ENCODE measurements at places on chromosomes 12 and 14.

DNA sequence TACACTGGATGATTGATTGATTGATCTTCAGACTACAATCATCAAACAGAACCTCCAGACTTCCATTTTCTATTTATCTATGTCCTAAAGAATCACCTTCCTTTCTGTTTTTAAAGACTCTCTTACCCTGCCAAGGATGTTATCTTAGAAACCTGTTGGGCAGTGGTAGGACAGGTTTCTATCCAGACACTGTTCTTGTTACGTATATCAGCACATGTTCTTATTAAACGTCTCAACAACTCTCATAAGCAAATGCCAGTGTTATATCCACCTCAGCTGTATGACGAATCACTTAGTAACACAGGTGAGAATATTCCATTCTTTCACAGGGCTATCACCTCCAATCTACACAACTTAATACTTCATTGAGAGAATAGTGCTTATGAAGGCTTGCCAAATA is 40.2 kb upstream of the RPL10L start:
- no peak for DNase-seq

DNA sequence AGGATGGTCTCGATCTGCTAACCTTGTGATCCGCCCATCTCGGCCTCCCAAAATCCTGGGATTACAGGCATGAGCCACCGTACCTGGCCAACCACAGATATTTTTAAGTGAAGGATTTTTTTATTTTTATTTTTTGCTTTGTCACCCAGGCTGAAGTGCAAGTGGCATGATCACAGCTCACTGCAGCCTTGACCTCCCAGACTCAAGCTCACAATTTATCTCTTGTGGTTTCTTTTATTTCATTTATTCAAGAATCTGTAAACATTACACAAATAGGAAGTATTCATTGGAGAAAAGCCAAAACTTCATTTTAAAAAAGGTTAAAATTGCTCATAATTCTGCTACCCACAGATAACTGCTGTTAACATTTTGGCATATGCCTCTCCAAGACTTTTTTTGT is 13.3 kb downstream of the MOAP1 start:
- no peak for DNase-seq

GRCh38 chr12:52615208-52615868 is 3.0 kb downstream of the KRT73 start:
- DNase-seq, result peak; percentile 35

- DNase-seq, result no peak
Observed at GRCh38 chr12:60832290-60832689, 1236.5 kb downstream of the SLC16A7 start.

GRCh38 chr12:31629756-31630732 is 29.4 kb upstream of the ETFBKMT start:
- DNase-seq, result no peak

- DNase-seq, result peak; percentile 29
Observed at GRCh38 chr12:119060847-119061796, 79.8 kb downstream of the SRRM4 start.

DNA sequence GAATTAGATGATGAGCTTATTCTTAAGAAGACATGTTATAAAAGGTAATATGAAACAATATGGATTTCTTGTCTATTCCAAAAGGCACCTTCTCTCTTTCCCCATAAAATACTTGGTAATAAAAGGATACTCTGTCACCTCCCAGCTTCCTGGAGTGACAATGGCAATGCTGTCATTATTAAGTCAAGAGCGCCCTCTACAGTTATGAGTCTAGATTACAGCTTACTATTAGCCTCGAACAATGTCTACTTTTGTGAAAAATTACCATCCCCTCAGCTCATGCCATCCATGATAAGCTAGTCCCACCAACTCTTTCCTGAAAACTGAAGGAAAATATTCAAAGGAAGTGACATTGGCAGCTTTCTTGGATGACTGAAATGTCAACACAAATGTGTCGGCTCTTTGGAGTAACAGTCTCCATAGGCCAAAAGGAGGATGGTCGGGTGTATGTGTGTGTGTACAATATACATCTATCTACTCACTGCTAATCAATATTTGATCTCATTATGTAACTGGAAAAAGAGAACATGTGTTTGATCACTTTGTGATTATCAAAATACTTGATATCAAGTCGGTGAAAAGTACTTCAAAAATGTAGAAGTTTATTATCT is 48.7 kb upstream of the CDKN3 start:
- DNase-seq, result no peak

GRCh38 chr14:95850429-95850828 is 26.2 kb upstream of the TUNAR start:
- DNase-seq, result no peak

DNA sequence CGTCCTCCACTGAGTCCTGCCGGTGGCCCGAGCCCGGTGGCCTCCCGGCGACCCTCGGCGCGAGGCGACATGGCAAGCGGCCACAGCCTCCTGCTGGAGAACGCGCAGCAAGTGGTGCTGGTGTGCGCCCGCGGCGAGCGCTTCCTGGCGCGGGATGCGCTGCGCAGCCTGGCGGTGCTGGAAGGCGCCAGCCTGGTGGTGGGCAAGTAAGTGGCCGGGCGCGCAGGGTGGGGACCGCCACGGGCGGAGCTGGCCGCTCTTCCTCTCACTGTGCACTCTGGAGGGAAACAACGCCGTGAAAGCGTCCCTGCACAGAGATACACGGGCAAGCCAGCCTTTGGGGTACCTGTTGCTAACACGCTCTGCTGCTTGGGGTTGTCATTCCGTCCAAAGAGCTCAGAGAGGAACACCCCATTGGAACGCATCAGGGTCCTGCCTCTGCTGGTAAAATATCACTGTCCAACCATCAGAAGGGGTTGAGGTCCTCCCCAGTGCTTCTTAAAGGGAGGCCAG is at the start of gene AMDHD1:
AMDHD1 (plus strand) TSS at position 2 of the 513 bp plus-strand sequence; CDS start at position 70, 68 bp downstream.
- DNase-seq, result peak; percentile 77

DNA sequence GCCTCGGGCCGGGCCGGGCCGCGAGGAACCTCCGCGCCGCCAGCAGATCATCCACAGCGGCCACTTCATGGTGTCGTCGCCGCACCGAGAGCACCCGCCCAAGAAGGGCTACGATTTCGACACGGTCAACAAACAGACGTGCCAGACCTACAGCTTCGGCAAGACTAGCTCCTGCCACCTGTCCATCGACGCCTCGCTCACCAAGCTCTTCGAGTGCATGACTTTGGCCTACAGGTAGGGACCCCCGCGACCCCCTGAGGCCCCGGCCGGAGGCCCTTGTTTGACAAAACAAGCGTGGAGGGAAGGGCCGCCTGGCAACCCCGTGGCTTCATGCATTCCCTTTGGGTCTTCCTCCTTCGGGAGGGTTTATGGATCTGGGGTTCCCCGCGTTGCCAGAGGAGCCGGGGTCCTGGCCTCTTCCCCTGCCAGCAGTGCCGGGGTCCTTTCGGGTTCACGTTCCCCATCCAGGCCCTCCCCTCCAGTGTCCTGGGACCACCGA is 526 bp downstream of the MLXIP start:
- DNase-seq, result peak; percentile 48

- DNase-seq, result no peak
Observed at GRCh38 chr12:45305907-45306306, 90.0 kb downstream of the ANO6 start.

- DNase-seq, result no peak
Observed at GRCh38 chr14:105577314-105577861, 51.0 kb downstream of the TMEM121 start.

- DNase-seq, result no peak
Observed at GRCh38 chr14:90517076-90517841, 120.4 kb downstream of the CALM1 start.

DNA sequence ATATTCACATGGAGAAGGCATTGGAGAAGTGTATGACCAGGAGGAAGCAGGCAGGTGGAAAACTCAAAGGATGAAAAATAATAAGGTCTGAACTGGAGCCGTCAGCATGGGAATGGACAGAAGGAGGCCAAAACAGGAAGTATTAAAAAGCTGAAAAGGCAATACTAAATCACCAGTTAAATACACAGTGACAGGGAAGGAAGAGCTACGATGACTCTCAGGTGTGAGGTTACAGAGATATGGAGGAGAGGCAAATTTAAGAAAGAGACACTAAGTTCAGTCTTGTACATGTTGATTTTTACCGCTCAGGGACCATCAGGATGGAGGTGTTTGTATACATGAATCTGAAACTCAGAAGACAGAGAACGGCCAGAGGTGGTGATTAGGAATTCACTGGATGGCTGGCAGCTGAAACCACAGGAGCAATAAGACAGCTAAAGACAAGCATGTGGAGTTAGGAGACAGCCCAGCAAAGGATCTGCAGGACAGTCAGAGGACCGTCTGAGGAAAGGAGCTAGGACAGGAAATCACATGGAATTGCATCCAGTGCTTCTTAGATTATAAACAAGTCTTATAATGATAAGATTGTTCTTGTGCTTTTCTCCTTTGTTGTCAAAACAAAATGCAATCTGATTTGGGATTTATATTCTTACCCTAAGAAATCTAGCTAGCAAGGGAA is 33.9 kb upstream of the CDKN3 start:
- DNase-seq, result no peak

- DNase-seq, result no peak
Observed at GRCh38 chr12:89319122-89319521, 33.2 kb downstream of the DUSP6 start.

GRCh38 chr14:72315714-72316113 is 383.5 kb downstream of the RGS6 start:
- DNase-seq, result no peak

- no peak for DNase-seq
Observed at GRCh38 chr14:79420725-79421124, 790.6 kb downstream of the DIO2 start.

DNA sequence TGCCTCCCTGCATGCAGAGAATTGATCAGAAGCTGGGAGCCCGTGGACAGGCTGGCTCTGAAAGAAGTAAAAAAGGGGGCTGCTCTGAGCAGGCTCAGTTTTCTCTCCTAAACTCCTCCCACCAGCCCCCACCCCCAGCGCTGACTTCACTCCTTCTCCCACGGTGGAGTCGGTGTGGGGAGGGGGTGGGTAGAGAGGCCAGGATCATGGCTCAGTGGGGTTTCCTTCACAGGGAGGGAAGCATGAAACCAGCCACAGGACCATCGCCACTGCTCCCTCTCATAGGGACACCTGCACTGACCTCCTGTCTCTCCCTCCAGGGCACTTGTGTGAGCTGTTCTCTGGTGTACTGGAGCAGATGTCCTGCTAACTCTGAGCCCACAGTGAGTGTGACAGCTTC is 78.9 kb downstream of the STAB2 start:
- DNase-seq, result no peak

DNA sequence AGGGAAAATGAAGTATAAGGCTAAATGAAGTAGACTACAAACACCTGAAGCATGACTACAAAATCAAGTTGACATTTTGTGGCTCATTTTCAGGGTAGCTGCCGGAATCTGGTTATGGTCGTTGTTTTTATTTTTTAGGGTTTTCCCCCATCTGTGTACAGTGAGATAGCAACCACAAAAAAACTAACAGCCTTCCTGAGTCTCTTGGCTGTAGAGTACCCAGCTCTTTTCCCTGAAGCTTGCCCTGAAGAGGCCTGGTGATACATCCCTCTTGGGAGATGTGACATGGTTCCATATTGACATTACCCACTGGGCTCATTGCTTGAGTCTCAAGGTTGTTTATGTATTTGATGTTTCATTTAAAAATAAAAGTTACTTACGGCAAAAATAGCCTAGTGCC is 424.0 kb downstream of the ZFP36L1 start:
- no peak for DNase-seq

- no peak for DNase-seq
Observed at GRCh38 chr14:96486705-96487104, 15.5 kb upstream of the PAPOLA start.

- no peak for DNase-seq
Observed at GRCh38 chr12:112808156-112808555, 16.6 kb downstream of the RPH3A start.

- DNase-seq, result no peak
Observed at GRCh38 chr14:104694475-104694950, 5.1 kb downstream of the INF2 start.

DNA sequence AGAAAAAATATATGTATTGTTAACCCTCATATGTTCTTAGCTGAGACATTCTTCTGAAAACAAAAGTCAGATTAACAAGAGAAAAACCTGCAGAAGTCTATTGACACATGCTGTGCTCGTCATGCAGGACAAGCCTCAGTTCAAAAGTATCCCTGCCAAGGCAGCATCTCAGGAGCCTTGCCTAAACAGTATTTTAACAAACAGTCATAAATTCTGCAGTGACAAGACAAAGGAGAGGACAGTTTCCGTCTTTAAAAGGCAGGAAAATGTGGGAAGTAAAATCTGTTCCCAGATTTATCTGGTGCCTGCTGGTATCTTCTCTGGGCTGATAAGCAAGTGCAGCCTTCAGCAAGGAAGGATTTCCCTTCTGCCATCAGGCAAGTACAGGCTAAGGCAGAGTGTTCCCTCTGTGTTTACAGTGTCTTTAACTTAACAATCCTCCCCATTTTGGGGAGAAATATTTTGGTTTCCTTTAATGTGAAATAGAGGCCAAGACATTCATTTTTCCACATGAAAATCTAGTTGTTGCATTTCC is 480.2 kb upstream of the CCDC196 start:
- no peak for DNase-seq

DNA sequence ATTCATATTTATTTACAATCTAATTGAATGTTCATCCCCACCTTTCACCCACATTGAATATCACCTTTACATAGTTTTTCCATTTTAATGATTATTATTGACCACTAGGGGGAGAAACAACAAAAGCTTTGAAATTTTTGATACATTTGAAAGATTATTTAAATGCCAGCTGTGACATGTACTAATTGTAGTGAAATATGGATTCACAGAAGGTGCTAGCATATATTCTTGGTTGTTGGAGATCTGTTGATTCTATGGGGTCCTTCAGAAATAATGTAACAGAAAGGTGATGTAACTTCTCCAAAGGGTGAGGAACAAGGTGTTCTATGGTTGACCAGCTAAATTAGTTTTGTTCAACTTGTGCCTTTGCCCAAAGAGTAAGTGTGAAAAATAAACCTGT is 22.4 kb upstream of the GPR33 start:
- no peak for DNase-seq

DNA sequence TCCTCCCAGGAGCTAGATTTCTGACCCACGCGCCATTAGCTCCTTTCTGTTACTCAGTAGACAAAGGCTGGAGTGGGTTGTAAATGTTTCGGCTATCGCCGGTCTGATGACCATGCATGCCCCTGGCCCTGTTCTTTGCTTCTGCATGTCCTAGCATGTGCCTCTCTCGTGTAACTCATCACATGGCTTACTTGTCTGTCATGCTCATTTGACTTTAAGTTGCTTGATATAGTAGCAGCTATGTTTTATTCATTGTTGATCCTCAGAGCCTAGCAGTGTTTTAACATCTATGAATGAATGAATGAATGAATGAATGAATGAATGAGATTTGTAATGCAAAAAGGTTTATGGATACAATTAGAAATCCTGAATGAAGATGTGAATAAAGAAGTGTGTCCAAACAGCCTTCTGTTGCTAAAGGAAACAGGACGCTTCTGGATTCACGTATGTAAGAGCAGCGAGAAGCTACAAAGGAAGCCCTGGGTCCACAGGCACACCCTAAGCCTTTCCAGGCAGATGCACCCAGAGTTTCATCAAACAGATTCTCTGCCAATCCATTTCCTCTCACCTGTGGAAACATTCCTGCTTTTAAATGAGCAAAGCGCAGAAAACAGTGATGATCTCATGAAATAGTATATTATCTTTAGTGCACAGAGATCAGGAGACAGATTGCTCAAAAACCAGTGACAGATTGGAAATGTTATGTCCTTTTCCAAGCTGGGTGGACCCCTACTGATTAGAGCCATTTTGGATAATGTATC is 3.4 kb downstream of the GSG1 start:
- no peak for DNase-seq
